ENCODE measurements at places on chromosomes 3 and 15.

GRCh38 chr3:40502034-40502433 lies 3.8 kb upstream of the ZNF620 start:
- no peak for DNase-seq

GRCh38 chr3:58329150-58329921 lies 3.4 kb upstream of the PXK start:
- DNase-seq, result no peak

DNA sequence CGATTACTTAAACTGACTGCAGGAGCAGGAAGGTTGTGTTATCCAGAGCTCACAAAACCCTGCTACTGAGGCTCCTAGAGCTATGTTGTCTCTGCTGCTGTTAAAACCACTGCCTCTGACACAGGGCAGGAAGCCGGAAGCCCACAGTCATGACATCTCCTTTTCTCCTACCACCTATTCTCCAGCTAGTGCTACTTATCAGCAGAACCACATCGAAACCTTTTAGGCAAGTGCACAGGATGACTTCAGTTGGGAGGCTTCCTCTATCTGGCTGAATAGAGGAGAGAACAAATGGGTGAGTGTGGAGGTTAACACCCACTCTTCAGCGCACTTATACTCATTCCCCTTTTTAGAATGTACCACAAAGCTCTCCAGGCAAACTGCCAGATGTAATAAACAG lies 638.0 kb downstream of the OTOL1 start:
- peak; percentile 9 for DNase-seq

DNA sequence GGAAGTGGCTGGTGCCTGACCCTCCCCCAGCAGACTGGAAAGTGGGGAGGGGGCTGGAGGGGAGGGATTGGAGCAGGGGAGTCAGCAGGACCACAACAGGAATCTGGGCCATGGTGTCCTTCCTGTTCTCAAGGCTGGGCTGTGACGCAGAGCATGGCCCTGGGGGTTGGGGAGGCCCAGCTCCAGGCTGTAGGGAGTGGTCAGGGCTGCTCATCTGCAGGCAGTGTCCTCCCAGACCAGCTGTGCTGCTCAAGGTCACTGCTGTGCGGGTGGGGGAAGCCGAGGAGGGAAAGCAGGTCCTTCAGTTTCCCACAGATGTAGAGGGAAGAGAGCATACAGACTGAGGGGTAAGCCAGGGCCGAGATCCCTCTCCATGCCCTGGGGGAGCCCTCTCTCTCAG lies 40.7 kb downstream of the CYP11A1 start:
- no peak for DNase-seq

GRCh38 chr15:56910801-56911200 lies 7.6 kb upstream of the TCF12 start:
- no peak for DNase-seq

- peak; percentile 38 for DNase-seq
These were observed 15.4 kb downstream of the IDH2 start for GRCh38 chr15:90086868-90087268.

DNA sequence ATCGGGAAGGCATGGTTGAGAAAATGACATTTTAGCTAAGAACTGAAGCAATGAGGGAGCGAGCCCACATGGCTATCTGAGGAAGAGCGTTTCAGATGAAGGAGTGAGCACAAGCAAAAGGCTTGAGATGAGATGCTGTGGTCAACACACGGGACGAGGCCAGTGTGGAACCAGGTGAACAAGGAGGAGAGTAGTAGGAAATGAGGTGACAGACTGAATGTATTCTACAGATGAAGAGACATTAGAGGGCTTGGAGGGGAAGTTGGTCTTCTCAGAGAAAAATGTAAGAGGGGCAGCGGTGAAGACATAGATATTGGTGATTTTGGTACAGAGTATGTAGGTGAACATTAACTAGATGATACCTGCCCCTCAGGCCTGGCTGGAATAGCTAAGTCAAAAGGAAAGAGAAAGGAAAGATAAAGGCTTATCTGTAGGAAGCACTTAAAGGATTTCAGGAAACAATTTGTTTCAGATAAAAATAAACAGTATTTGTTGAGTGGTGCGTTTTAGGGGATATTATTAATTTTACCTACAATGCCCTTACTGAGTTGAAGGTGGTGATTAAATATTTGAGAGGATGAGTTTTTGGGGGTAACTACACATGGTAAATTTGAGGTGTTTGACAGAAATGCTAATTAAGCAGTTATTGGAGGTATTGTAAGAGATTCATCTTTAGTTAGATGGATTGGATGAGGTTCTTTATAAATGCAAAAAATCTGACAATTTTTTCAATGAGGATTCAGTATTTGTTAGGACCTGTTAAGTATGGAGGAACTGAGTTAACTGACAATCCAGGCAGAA lies 57.0 kb downstream of the SLTM start:
- no peak for DNase-seq

DNA sequence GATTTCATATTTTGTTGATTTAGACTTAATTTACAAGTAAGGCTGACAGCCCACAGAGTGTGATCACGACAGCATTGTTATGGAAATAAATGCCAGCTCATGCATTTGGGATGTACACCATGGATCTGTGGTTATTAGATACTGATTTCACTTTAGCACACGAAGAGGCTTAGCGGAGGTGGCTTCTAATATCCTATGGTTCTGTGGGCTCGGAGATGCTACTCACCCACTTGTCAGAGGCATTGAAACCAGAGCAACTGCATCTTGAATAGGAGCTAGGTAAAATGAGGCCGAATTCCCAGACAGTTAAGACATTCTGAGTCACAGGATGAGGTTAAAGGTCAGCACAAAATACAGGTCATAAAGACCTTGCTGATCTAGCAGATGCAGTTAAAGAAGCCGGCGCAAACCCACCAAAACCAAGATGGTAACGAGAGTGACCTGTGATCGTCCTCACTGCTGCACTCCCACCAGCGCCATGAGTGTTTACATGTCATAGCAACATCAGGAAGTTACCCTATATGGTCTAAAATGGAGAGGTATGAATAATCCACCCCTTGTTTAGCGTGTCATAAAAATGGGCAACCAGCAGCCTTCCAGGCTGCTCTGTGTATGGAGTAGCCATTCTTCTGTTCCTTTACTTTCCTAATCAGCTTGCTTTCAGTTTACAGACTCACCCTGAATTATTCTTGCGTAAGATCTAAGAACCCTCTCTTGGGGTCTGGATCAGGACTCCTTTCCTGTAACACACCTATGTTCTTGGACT lies 117.5 kb downstream of the PGPEP1L start:
- DNase-seq, result peak; percentile 98

DNA sequence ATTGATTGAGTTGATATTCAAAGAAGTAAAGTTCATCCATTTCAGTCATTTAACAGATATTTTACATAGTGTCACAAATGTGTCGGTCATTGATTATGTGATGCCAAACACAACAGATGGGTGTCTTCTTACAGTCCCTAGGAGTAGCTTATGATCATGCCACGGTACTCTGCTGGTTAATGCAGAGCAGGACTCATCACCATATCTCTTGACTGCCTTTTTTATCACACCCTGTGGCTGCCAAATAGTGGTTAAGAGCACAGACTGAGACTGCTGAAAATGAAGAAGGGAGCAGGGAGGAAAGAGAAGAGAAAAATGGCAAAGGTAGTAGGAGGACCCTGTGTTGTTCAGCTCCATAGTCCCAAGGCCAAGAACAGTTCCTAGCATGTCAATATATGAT lies 12.8 kb upstream of the TIMMDC1 start:
- no peak for DNase-seq

DNA sequence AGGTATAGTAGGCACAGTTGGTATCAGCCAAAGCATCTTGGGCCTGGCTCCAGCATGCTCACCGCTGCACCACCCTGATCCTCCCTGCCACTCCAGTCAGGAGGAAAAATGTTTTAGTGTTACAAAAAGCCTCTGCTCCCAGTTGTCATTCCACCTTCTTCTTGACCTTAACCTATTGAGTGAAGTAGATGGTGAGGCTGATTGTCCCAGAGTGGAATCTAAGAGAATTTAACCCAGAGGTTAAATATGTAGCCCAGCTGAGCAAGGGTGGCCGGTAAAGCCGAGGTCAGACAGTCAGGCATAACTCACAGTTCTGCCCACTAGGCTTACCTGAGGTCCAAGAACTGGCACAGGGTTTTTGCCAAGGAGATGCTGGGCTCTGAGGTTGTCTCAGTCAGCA lies 30.7 kb upstream of the TNIK start:
- DNase-seq, result no peak

DNA sequence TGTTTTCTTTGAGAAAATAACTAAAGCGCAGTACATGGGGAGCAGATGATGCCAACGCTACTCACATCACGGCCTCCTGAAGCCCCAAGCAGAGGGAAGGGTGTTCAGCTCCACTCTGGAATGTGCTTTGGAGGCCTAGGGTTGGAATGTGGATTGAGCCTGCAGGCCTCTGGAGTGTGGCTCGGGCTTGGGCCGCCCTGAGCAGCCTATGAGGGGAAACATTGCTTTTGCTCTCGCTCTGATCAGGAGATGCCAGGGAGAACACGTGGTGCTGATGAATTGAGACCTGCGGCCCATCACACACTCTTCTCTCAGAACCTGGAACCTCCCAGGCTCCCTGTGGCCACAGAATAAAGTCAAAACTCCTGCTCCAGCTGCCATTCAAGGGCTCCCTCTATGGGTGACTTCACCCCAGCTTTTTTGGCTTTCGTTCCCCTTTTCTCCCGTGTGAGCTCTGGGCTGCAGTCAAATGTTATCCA lies 23.3 kb downstream of the CCDC13 start:
- peak; percentile 20 for DNase-seq

DNA sequence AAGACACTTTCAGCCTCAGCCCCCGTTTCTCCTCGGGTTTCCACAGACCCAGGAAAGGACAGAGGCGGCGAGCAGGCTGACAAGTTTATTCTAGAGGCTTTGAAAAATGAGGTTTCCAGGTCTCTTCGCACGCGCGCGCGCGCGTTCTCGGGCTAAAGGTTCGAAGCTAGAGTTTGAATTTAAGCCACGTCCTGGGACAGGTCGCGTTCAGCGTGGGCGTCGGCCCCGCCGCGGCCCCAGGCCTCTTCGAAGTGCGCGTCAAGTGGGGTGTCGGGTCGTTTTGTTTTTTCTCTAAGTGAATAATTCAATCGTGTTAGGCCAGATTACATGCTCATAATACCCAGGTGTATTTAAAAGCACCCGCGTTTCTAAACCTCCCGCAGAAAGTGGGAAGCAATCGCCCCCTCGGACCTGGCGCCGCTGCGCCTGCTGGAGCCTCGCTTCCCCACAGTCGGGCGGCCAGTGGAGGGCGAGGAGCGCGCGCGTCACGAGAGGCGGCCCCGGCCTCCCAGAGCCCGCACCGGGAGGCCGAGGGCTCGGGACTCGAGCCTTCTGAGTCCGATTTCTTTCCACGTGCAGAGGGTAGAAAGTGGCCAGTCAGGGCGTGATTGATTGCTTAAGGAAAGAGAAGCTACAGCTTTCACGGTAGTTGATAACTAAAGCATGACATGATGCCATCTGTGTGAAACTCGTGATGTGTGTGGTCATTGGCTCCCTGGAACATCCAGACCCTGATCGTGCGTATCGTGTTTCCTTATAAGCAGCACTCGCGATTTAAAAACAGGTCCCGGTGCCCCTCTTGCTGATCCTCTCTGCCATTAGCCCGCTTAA lies 15.8 kb upstream of the SOX2 start:
- DNase-seq, result peak; percentile 9

GRCh38 chr15:100650685-100651084 lies 48.3 kb downstream of the ASB7 start:
- no peak for DNase-seq

DNA sequence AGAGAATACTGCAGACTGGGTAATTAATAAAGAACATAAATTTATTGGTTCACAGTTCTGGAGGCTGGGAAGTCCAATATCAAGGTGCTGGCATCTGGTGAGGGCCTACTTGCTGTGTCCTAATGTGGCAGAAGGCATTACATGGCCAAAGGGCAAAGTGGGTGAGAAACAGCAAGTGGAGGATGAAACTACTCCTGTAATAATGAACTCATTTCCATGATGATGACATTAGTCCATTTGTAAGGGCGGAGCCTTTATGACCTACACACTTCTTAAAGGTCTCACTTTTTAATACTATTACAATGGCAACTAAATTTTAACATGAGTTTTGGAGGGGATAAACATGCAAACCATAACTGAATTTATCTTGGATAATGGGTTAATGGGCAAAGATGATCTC lies 139.6 kb upstream of the SGO1 start:
- DNase-seq, result no peak

DNA sequence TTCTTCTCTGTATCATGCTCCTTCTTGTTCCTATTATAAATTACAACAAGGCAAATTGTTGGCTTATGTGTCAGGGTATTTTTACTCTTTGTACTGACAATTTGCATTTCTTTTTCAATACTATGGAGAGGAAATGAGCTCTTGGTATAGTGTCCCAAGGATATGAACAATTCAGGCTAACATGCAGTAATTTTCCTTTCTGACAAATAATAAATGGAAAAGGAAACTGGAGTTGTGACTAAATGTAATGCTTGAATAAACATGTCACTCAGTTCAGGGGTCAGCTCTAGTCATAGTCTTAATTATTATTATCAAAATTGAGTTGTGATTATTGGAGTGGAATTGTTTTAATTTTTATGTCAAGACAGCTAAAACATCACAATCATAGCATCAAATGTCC lies 256.0 kb upstream of the ZPLD1 start:
- DNase-seq, result no peak

GRCh38 chr3:52615166-52615565 lies 70.5 kb downstream of the PBRM1 start:
- no peak for DNase-seq

GRCh38 chr15:85543741-85544155 lies 163.3 kb downstream of the AKAP13 start:
- no peak for DNase-seq

DNA sequence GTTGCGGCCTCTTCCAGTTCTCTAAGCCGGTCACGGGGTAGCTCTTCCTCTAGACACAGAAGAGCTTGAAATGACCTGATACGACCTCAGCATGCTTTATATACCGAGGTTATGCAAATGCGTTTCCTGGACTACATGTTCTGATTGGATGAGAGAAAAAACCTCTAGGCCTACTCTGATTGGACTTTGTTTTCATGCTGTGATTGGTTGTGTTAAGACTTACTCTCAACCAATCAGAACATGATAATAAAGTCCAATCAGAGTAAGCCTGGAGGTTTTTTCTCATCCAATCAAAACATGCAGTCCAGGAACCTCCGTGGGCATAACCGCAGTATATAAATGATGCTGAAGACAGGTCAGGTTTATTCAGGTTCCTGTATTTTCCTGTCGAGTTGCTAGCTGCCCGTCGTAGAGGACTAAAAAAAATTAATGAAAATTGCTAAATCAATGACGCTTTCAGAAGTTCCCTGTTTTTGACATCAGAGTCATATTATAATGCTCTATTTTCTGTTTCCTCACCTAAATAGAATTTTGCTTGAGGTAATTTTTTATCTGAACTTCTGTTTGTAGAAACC lies 177.4 kb downstream of the POTEB3 start:
- no peak for DNase-seq

DNA sequence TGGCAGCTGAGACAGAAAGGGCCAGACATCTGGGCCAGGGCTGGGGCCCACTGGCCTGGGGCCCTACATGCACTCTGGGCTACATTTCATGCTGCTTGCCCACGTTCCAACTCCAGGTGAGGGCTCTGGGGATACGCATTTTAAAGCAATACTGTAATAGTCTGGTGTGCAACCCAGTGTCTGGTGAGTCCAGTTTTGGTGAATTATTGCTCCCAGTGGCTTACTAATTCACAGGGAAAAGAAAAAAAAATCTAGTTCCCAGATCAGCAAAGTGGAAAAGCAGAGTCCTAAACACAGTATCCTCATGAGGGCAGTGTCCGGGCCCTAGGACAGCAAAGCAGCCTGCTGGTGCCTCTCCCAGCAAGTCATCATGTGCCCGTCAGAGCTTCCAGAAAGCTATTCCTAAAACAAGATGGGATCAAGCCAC lies 82.4 kb downstream of the CCNL1 start:
- DNase-seq, result no peak
